ENCODE measurements at places on chromosomes 12 and 14.

DNA sequence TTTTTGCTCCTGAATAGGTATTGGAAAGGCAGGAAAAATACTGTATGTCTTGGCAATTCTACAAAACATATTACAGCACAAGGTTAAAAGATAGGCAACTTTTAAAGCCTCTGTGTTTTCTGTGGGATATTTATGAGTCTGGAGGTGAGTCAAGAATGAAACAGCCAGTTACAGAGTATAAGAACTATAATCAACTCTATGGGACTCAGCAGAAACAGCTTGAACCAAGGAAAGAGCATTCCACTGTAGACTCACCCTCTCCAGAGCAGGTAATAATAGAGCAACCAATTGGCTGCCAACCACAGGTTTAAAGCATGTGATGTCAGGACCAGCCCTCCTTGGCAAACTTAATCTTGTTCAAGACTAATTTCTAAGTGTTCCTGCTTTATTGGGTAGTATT is 100.5 kb upstream of the MDM1 start:
- no peak for DNase-seq

GRCh38 chr12:104720339-104721038 is 237.6 kb downstream of the SLC41A2 start:
- DNase-seq, result peak; percentile 78

- DNase-seq, result no peak
Measured at GRCh38 chr12:16303939-16304338, 26.5 kb upstream of the SLC15A5 start.

GRCh38 chr12:51217133-51217967 is 512 bp downstream of the POU6F1 start:
- DNase-seq, result peak; percentile 64

GRCh38 chr12:66496595-66496994 is 182.3 kb downstream of the GRIP1 start:
- no peak for DNase-seq

GRCh38 chr14:78088916-78089315 is 81.3 kb upstream of the NRXN3 start:
- DNase-seq, result no peak

GRCh38 chr12:47458279-47458678 is 247.6 kb downstream of the RPAP3 start:
- DNase-seq, result no peak

- no peak for DNase-seq
Measured at GRCh38 chr14:74648601-74649000, 36.6 kb upstream of the LTBP2 start.

DNA sequence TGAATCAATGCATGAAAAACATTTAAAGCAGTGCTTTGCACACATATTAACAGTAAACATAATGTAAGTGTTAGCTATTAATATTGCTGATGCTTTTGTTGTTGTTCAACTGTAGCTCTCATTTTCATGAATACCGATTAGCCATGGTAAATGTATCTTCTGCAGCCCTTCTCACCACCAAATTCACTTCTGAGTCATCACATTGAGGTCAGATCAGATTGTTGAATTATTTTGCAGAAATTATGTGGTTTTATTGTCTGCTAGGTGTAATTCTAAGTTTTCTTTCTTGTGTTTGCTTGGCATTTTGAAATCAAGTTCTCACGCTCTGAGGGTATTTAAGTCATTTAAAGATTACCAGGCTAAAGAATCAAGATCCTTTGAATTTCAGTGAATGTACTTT is 74.6 kb downstream of the AKAP6 start:
- DNase-seq, result no peak

- no peak for DNase-seq
Measured at GRCh38 chr12:48021485-48022179, 17.4 kb upstream of the COL2A1 start.

DNA sequence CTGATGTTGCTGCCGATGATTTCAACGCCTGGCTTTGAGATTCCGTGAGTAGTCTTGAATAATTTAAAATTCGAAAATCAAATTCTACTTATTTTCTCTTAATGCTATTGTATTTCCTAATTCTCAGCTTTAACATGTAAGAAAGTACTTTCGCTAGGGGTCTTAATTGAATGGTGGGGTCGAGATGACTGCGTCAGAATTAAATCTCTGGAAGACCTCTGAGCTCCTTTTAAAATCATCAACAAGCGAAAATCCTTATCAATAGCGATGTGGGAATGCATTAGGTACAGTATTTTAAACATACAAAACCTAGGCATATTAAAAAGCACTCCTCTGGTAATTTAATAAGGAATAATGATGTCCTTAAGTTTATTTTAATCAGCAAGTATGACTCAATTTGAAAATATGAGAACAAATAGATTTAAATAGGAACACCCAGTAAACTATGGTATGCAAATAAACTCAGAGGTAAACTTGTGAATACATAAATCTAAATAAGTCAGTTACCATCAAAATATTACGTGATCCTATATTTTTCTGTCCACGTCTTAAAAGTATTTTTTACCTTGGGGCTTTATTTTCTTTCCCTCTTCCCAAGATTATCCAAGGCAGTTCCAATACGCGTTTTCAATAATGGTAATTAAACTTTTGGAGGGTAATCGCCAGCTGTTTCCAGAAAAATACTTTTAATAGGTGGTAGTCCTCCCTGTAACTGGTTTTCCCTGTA is 1.4 kb downstream of the FOXA1 start:
- no peak for DNase-seq

- DNase-seq, result no peak
Measured at GRCh38 chr12:105253866-105254513, 18.0 kb upstream of the APPL2 start.

DNA sequence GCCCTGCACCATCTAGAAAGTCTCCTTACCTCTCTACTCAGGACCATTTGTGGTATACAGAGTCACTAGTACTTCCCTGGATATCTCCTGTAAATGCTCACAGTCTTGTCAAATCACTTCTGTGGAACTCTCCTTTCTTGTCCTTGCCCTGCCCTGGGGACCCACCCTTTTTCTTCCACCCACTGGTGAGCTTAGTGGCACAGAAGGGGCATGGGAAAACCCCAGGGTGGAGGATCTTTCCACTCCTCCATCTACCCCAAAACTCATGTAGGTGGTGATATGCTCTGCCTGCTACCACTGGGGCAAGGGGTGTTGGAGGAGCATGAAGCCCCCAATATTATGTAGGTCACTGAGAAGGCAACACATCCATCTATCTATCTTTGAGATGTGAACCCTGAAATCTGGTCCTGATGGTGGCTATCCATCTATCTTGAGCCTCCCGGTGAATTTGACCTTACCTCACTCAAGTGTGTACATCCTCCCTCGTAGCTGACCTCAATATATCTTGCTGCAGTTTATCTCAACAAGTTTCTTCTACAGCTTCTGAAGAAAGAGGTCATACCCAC is 943 bp downstream of the TESPA1 start:
- DNase-seq, result peak; percentile 58

DNA sequence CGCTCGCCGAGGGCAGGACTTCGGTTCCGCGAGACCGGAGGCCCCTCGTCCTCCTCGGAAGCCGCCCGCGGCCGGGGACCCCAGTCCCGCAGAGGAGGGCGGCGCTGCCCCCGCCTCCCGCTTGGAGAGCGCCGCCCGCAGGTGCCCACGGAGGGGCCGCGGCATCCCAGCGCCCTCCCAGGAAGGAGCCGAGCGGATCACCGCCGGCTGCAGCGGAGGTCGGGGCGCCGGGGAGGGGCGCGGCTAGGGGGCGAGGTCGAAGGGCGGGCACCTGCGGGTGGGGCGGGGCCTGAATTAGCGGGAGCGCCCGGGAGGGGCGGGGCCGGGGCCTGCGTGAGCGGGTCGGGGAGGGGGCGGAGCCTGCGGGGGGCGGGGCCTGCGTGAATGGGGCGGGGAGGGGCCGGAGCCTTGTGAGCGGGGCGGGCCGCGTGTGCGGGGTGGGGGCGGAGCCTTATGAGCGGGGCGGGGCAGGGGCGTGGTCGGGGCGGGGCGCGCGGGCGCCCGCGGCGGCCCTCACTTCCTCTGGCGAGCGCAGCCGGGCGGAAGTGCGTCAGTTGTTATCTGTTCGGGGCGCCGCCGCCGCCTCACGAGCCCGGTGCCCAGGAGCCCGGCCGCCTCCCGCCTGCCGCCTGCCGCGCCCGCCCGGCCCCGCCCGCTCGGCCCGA is at the start of gene FBRSL1:
Gene FBRSL1, plus strand, starts transcription at position 550 of the 665 bp plus-strand sequence.
- DNase-seq, result peak; percentile 95

DNA sequence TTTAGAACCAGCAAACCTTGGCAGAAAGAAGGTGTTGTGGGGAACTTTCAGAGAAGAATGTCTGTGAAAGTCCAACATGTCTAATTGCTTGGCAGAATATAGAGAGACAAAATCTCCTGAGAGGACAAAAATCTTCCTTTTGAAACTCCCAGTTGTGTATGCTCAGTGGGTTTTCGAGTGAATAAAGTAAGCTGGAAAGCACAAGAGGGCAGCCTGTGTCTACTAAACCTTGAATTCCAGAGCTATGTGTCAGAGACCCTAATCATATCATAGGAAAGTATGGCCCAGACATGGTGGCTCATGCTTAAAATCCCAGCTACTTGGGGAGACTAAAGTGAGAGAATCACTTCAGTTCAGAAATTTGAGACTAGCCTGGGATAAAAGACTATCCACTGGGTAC is 661.2 kb downstream of the SLC16A7 start:
- DNase-seq, result no peak

- no peak for DNase-seq
Measured at GRCh38 chr12:71160585-71160984, 2.8 kb upstream of the TSPAN8 start.

GRCh38 chr14:50594577-50595316 is 34.8 kb downstream of the ATL1 start:
- no peak for DNase-seq

GRCh38 chr12:25808604-25809003 is 149.9 kb upstream of the RASSF8 start:
- DNase-seq, result no peak

GRCh38 chr12:15763328-15763727 is 25.9 kb downstream of the EPS8 start:
- DNase-seq, result no peak

GRCh38 chr12:82950356-82950755 is 263.6 kb downstream of the TMTC2 start:
- no peak for DNase-seq

- DNase-seq, result no peak
Measured at GRCh38 chr14:37087520-37087919, 84.9 kb downstream of the SLC25A21 start.

GRCh38 chr12:91937706-91938105 is 207.9 kb downstream of the BTG1 start:
- no peak for DNase-seq

DNA sequence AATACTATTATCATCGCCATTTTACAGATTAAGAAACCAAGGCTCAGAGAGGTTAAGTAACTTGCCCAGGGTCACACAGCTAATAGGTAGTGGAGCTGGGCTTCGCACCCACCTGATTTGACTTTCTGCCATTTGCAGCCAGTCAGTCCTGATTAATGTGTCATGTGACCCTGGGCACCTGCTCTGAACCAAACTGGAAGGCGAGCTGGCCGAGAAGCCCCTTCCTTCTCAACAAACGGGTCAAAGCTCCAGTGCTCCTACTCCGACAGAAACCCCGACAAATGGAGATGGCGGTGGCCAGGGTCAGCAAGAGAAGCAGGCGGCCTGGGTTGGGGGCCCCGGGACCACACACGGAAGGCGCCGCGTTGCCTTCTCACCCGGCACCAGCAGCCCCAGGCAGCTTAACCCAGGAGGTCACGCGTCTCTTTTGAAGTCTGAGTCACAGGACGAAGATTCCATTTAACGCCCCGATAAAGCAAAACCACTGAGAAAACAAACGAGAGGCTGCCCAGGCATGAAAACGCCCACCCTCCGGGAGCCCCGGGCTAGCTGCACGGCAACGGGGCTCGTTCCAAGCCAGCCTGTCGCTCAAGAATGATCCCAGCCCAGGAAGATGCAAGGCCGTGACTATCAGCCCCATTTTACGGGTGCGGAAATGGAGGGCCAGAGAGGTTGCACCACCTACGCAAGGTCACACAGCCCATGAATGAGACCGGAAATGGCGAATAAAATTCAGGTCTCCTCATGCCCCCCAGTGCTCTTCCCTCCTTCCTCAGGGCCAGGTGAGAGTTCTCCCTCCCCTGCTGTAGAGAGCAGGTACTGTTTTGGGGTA is 124.8 kb downstream of the SCARB1 start:
- DNase-seq, result peak; percentile 24

- no peak for DNase-seq
Measured at GRCh38 chr12:100437038-100437841, 36.4 kb upstream of the NR1H4 start.

- DNase-seq, result peak; percentile 76
Measured at GRCh38 chr12:57479376-57480115, at the start of gene ARHGAP9. TSS of gene ARHGAP9 (minus strand) at chr12:57479866. CDS start at chr12:57479406, 460 bp downstream.

DNA sequence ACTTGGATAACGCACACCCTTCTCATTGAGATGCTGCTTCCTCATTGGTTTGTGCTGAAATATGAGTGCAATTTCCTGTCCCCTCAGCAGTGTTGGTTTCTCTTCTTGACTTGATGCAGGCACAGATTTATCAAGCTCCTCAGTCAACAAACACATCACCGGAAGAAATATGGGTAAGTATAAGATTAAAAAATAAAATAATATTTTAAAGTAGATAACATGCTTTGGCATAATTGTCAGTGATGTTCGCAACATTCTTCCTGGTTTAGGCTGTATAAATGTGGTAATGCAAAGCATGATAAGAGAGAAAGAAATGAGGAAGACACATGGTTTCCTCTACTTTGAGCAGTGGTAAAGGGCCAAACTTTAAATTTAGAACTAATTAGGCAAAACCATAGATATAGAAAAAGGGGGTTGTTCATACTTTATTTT is at the start of gene GPR65:
Gene GPR65, plus strand, starts transcription at position 86 of the 432 bp plus-strand sequence. CDS start 5,713 bp downstream, outside the sequence.
- peak; percentile 53 for DNase-seq

Measured in activated CD4-positive, alpha-beta memory T cell treated with anti-CD3 and anti-CD28 coated beads for 36 hours (primary cell).